ENCODE measurements at places on chromosomes 4 and X.

GRCh38 chr4:184251670-184251980 lies 34.0 kb upstream of the ENPP6 start:
- DNase-seq, result no peak

GRCh38 chrX:111376897-111377578 lies 35.0 kb downstream of the DCX start:
- no peak for DNase-seq

GRCh38 chrX:134544513-134545151 lies 84.7 kb downstream of the HPRT1 start:
- peak; percentile 71 for DNase-seq

GRCh38 chrX:16718824-16719333 lies 533 bp upstream of the SYAP1 start:
- DNase-seq, result no peak

- DNase-seq, result no peak
Observed at GRCh38 chr4:95979961-95980876, 140.3 kb downstream of the PDHA2 start.

Data from left forelimb (tissue), 1 donor.